SK-MEL-5 (cell line): ENCODE measurements at places on chromosomes 7 and 10. TPM values are rescaled to one million over a fixed set of nuclear protein-coding genes. Genes with fewer than 3 reads are reported as not detected.

The NEBL gene
- total RNA-seq: under 0.01 TPM in 1 of 2 replicates, not detected in the other

DNA sequence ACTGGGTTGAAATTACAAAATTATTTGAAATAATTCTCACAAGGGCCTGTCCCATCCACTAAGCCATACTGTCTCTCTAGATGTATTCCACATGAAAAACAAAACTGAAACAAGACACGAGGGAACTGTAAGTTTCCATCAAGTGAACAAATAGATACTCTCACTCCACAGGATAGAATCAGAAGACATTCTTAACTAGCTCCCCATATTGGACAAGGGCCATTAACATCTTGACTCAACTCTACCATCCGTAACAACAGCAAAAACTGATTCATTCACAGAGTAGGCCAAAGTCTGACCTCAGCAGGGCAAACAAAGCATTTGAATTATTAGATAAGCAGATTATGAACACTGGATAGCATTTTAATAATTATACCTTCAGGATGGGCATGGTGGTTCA lies 29.1 kb downstream of the UBE2H start:
- DNase-seq: no peak

DNA sequence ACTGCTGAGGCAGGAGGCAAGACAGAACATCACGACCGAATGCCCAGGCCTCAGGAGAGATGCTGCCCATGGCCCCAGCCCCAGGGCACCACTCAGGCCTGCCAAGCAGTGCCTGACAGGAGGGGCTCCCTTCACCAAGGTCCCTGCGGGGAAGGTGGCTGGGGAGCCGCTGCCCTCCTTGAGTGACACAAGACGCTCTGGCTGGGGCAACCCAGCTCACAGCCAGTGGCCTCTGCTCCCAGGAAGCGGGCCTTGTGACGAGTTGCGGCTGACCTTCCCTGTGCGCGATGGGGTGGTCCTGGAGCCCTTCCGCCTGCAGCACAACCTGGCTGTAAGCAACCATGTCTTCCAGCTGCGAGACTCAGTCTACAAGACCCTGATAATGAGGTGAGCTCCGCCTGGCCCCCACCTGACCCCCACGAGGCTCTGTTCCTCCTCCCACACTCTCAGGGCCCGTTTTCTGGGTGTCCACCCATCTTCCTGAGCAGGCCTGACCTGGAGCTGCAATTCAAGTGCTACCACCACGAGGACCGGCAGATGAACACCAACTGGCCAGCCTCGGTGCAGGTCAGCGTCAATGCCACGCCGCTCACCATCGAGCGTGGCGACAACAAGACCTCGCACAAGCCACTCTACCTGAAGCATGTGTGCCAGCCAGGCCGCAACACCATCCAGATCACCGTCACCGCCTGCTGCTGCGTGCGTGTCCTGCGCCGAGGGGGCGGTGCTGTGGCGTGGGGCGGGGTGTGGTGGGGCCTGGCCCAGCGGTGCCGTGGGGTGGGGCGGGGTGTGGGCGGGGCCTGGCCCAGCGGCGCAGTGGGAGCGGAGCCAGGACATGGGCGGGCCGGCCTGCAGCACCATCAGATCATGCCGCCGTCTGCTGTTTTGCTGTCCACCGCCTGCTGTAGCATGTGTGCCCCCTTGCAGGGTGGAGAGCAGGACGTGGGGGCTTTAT lies 12.8 kb downstream of the ZMIZ2 start:
- no peak for DNase-seq

The TBX20 gene
- total RNA-seq: 2.5 and 2.8 TPM in 2 replicates

The IFIT2 gene
- 1.7 and 2.0 TPM in 2 replicates for total RNA-seq

DNA sequence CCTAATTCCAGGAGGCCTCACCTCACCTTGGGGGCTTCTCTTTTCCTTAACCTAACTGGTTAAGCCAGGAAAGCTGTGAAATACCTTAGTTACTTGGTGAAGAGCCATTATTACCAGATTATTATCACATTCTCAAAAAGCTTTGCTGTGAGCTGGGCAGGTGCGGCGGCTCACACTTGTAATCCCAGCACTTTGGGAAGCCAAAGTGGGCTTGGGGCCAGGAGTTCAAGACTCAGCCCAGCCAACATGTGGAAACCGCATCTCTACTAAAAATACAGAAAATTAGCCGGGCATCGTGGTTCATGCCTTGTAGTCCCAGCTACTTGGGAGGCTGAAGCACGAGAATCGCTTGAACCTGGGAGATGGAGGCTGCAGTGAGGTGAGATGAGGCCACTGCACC lies 102.4 kb upstream of the KLF6 start:
- no peak for DNase-seq

The CALU gene
- 707 and 727 TPM in 2 replicates for total RNA-seq
